ENCODE measurements at places on chromosomes 6 and 20.

DNA sequence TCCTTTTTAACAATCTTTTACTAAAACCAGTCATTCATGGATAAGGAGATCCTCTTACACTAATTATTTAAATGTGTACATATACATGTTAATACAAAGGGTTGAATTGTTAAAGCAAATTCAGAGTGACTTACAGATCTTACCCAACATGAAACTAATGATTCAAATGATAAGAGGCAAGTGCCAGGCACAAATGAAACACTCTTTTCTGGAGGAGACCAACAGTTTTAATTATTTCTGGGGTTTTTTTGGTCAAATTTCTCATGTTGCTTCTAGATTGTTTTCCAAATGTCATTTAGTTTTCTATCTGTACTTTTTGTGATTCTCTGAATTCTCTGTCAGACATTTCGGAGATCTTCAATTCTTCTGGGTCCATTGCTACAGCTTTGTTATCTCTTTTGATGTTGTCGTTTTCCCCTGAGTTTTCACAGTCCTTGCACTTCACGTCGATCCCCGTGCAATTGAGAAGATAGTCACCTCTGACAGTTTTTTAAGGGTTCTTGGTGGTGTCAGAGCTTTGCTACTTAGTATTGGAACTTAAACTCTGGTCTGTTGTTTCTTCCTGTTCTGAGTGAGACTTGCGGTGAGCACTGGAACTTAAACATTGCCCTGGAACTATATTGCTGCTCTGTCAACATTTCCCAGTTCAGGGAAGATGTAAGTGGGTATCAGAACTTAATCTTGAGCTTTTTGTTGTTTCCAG lies 23.2 kb downstream of the MAS1 start:
- DNase-seq, result peak; percentile 43

GRCh38 chr6:168935628-168936010 lies 318.0 kb downstream of the THBS2 start:
- no peak for DNase-seq

GRCh38 chr6:111087106-111087835 lies at the start of gene SLC16A10:
Gene SLC16A10 (plus strand): TSS chr6:111087503. CDS start chr6:111087753, 250 bp downstream.
- peak; percentile 70 for DNase-seq

- DNase-seq, result no peak
Measured at GRCh38 chr6:142026471-142026870, 106.3 kb upstream of the GJE1 start.

- no peak for DNase-seq
Measured at GRCh38 chr20:54090230-54091119, 20.1 kb upstream of the BCAS1 start.

GRCh38 chr6:160348223-160349019 lies at the start of gene SLC22A3:
Gene SLC22A3 (plus strand): TSS chr6:160348378. CDS start chr6:160348420, 42 bp downstream.
- no peak for DNase-seq
